CD4-positive, CD25-positive, alpha-beta regulatory T cell (primary cell): ENCODE measurements at places on chromosomes 4 and X. TPM values are rescaled to one million over a fixed set of nuclear protein-coding genes. Genes with fewer than 3 reads are reported as not detected.

DNA sequence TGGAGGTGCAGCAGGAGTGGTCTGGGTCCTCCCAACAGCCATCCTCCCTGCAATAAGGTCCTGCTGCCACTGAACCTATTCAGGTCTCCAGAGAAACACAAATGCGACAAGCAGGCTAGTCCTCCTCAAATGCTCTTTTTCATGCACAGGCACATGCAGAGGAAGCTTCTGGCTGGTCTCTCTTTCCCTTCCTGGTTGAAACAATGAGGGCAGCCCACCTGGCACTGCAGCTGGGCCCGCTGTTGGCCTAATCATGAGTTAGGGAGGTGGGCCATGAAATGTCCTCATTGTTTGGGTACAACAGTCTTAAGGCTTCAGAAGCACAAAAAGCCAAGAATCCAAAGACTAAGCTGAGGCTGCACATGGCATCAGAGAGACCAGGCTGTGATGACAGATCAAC is 151.0 kb downstream of the SH3KBP1 start:
- peaks cover 27% of the 10 kb centered on the region for H3K4me1 ChIP-seq
- H3K36me3 ChIP-seq: no peaks in the 10 kb centered on the region
- DNase-seq: no peak
- H3K27me3 ChIP-seq: no peaks in the 10 kb centered on the region
- H3K4me3 ChIP-seq: no peak overlapping the region
- H3K27ac ChIP-seq: no peak overlapping the region

GRCh38 chr4:15735536-15735935 is 32.7 kb downstream of the BST1 start:
- no peaks in the 10 kb centered on the region for H3K4me1 ChIP-seq
- no peak overlapping the region for H3K27ac ChIP-seq
- no peak overlapping the region for H3K4me3 ChIP-seq
- H3K27me3 ChIP-seq: peaks cover 4% of the 10 kb centered on the region

DNA sequence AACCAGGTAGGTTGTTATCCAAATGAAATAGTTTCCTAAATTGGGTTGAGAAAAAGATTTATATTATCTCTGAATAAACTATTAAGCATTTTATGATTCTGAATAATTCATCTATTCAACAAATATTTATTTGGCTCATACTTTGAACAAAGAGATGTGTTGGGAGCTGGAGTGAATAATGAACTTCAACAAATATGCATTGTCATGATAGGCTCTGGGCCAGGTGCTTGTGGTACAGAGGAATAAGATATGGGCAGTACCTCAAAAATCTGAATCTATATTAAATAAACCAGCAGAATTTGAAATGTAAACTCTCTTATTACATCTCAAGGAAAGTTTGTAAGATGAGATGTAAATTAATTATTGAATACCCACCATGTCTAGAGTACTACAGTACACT is 75.7 kb upstream of the DCLK2 start:
- H3K27ac ChIP-seq: no peak overlapping the region
- no peak for DNase-seq
- no peaks in the 10 kb centered on the region for H3K4me1 ChIP-seq

GRCh38 chr4:24472514-24473308 is 111.6 kb downstream of the DHX15 start:
- peaks cover 39% of the 10 kb centered on the region for H3K4me1 ChIP-seq
- peak; percentile 9 for DNase-seq
- peaks cover 29% of the 10 kb centered on the region for H3K27me3 ChIP-seq
- H3K4me3 ChIP-seq: peak overlapping the region; percentile 62
- no peaks in the 10 kb centered on the region for H3K36me3 ChIP-seq

Gene S100G
- total RNA-seq: not detected

DNA sequence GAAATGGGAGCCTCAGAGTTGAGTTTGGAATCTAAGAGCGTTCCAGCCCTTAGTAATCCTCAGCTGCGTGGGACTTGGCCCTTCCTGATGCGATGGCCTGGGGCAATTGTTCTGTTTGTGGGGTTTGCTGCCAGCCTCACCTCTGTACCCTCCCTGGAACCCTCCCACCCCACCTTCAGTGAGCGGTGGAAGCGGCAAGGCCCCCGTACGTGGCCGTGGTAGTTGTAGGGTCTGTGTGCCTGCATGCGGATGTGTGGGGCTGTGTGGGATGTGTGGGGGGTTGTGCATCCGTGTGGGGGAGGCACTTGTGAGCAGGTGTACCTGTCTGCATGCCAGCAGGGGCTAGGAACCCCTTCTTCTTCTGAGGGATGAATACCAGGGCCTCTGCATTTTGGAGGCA is 65.4 kb upstream of the ADRA2C start:
- no peaks in the 10 kb centered on the region for H3K36me3 ChIP-seq
- no peaks in the 10 kb centered on the region for H3K27me3 ChIP-seq
- no peak for DNase-seq
- H3K4me3 ChIP-seq: no peak overlapping the region
- H3K4me1 ChIP-seq: no peaks in the 10 kb centered on the region

- no peak for DNase-seq
- H3K27ac ChIP-seq: no peak overlapping the region
- H3K4me3 ChIP-seq: no peak overlapping the region
- no peaks in the 10 kb centered on the region for H3K4me1 ChIP-seq
- no peaks in the 10 kb centered on the region for H3K36me3 ChIP-seq
Measured at GRCh38 chr4:143586080-143586479, 72.6 kb downstream of the SMARCA5 start.

Gene ZCCHC12
- 0.17 TPM for total RNA-seq

DNA sequence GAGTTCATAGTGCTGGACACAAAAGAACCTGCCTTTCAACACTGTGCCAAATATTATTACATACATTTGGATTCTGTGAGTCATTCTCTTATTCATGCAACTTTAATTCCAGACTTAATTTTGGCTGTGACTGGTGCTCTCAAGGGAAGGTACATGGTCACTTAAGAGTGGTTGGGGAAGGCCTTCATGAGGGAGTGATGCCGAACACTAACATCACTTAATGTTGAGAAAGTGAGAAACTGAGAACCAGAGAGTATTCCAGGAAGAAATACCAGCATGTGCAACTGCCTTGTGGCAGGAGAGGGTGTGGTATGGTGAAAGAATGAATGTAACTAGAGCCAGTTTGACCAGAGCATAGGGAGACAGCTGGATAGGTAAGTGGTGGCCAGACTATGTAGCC is 41.5 kb upstream of the FHDC1 start:
- no peaks in the 10 kb centered on the region for H3K27me3 ChIP-seq
- H3K36me3 ChIP-seq: peaks cover 3% of the 10 kb centered on the region
- no peak overlapping the region for H3K27ac ChIP-seq

- no peak overlapping the region for H3K27ac ChIP-seq
- H3K27me3 ChIP-seq: no peaks in the 10 kb centered on the region
- H3K4me3 ChIP-seq: no peak overlapping the region
- DNase-seq: no peak
Measured at GRCh38 chrX:39047174-39047573, 245.9 kb downstream of the MID1IP1 start.

GRCh38 chr4:163350672-163351071 is 7.0 kb downstream of the NPY5R start:
- no peak overlapping the region for H3K27ac ChIP-seq
- no peak overlapping the region for H3K4me3 ChIP-seq
- no peaks in the 10 kb centered on the region for H3K36me3 ChIP-seq
- DNase-seq: no peak
- peaks cover 12% of the 10 kb centered on the region for H3K27me3 ChIP-seq
- H3K4me1 ChIP-seq: no peaks in the 10 kb centered on the region

DNA sequence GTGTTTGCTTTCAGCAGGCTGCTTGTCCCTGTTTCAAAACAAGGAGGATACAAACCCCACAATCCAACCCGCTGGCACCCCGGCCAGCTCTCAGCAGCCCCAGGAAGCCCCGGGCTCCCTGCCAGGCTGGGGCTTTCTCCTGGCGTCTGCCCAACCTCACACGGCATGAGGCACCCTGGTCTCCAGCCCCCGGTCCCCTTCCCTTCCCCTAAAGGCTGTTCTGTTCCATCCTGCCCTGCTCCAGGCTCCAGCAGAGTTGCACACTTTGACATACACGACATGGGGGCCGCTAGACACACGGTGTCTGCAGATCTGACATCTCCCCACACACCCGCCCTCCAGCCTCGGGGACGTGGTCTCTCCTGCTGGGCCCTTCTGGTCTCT is 107.7 kb upstream of the ADRA2C start:
- no peak overlapping the region for H3K27ac ChIP-seq
- no peaks in the 10 kb centered on the region for H3K4me1 ChIP-seq
- no peaks in the 10 kb centered on the region for H3K36me3 ChIP-seq
- no peak overlapping the region for H3K4me3 ChIP-seq
- no peaks in the 10 kb centered on the region for H3K27me3 ChIP-seq

Gene GAGE12J
- not detected for total RNA-seq
